ENCODE measurements at places on chromosomes 3 and 15.

- no peak for DNase-seq
These were observed 27.5 kb downstream of the BHLHE40 start for GRCh38 chr3:5006755-5007202.

DNA sequence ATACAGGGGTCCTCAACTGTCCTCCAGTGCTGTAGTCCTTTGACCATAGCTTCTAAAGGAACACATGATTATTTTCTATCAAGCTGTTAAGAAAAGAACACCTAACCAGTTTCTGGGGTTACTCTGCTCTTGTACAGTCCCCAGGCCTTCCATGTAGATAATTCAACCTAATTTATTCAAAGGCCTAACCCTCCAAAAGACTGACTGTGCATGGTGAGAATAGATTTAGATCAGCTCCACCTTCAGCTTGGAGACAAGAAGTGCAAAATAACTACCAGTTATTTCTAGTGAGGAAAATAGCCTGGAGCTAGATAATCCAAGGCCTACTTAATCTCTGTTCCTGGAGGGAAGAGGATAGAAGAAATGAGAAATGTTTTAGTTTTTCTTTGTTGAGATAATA is 87.9 kb downstream of the GMNC start:
- DNase-seq: no peak

DNA sequence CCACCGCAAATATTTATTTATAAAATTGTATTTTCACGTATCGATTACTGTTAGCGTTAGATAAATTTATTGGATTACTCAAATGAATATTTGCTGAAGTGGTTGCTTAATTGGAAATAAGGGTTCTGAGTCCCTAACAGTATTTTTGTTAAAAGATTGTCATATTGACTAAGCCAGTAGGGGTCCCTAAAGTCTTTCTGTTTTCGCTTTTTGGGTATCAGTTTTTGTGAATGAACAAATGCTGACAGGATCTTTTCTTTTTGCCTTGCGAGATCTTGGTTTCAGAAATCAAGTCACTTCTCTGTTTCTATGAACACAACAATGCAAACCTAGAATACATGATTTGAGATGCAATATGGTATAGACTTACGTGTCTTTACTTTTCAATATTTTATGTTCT is 7.1 kb downstream of the RAD51 start:
- peak; percentile 43 for DNase-seq

DNA sequence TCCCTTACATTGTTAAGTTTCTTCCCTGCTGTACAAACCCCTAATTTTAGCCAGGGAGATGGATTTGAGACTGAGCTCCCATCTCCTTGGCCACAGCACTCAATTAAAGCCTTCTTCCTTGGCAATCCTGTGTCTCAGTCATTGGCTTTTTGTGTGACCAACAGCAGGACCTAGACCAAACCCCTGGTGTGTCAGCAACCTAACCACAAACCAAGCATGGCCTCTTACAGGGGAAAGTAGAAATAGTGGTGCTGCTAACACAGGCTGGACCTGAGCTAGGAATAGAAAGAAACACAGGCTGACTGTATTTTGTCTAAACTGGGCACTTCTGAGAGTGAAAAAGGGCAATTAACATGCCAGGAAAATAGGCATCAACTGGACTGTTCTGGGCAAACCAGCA is 37.9 kb downstream of the PPCDC start:
- DNase-seq: no peak

DNA sequence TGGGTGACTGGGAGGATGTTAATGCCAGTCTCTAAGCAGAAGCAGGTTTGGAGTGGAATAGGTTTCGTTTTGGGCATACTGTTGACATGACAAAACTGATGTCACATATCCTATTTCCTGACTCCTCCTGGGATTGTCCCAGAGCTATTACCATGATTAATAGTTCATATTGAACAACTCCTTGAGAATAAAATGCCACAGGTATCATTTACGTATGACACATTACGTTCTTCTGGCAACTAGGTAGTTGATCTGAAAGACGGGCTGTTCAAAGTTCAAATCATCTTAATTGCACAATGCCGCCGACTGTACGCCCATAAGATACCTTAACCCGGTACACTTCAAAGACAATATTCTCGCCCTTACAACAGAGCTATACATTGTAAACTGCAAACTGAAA is 1.4 kb upstream of the RAB5A start:
- no peak for DNase-seq

DNA sequence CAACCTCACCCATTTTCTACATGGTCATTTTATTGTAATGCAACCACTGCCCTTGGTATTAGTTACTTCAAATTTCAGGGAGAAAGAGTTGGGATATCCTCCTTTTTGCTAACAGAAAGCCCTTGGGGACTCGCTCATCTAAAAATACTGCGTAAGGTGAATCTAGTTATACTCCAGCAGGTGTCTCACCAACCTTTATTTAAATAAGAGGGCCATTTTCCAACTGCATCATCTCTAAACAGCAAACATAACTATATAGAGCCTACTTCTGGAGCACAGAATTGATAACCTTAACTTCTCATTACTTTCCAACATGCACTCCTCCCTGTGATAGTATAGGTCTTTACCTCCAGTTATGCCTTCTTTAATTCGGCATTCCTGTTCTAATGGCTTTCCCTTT is 77.5 kb downstream of the TBL1XR1 start:
- DNase-seq: no peak

DNA sequence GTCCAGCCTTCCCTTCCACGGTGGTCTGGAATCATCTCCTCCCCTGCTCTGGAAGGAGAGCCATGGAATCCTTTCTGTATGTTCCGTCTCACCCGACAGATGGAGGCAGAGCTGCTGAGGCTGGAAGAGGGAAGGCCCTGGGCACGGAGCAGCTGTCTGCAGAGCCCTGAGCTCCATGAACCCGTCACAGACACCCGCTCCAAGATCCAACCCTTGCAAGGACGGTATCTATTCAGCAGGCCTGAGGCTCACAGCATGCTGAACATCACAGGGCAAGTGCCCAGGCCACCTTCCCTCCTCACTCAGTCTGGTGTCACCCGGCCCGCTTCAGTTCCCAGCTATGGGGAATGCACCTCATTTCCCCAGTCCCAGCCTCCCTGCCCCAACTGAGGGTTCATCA is 103.9 kb downstream of the LRIG1 start:
- no peak for DNase-seq

DNA sequence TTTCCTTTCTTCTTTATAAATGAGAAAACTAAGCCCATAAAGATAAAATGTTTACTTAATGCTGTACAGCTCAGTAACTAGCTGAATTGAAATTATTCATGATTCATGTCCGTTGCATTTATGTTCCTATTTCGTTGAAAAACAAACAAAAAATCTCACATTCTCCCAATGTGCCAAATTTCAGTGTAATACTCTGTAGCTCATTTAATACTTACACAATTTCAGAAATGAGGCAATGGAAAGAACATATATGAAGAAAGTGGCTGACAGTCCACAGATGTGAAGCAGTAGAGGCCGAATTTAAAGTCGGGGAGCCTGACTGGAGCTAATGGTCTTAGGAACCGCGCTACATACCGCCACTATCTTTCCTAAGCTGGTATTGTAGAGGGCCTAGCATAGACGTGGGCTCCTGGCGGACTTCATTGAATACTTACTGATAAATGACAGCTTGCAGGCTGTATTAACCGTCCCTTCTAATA is 651 bp downstream of the PLSCR2 start:
- DNase-seq: peak; percentile 78

- peak; percentile 1 for DNase-seq
These were observed 104.9 kb upstream of the NEDD4 start for GRCh38 chr15:56098195-56098863.

GRCh38 chr3:50272911-50273688 is 4.2 kb downstream of the SEMA3B start:
- DNase-seq: peak; percentile 76

GRCh38 chr3:149583921-149584635 is 73.7 kb downstream of the WWTR1 start:
- no peak for DNase-seq

GRCh38 chr3:62602129-62602770 is 228.9 kb upstream of the FEZF2 start:
- DNase-seq: no peak

- DNase-seq: no peak
These were observed 2.9 kb downstream of the RBPMS2 start for GRCh38 chr15:64772488-64772887.

DNA sequence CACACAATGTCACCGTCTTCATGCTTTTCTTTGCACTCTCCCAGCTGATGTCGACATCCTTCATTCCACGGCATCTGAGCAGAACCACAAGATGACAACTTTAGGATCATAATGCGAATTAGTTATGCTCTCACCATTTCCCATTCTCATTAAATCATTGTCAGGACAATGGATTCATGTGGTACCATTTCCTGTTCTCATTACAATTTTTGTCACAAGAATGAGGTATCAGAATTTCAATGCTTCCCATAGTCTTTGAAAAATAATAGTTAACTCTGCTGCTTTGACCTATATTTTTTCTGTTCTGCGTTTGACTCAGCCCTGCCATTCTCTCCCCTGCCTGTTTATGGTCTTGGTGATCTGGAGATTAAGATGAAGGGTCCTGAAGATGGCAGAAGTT is 175.7 kb upstream of the MDFIC2 start:
- no peak for DNase-seq

GRCh38 chr3:109224333-109224732 is 87.8 kb downstream of the C3orf85 start:
- no peak for DNase-seq

DNA sequence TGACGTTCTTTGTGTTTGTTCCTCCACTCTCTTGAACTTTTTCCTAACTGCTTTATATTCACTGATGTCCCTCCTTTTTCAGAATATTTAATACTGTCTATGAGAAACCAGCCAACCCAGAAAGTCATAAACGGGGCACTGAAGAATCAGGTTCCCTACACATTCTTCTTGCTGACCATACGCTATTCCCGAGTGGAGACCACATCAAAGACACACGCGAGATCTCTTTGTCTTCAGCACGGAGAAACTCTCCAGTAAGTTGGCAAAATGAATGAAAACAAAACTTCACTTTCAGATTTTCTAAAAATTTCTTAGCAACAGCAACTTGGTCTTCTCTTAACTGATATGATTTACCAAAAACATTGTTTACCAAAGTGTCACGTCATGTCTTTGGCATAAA is 22.6 kb downstream of the FAM174B start:
- DNase-seq: no peak

- DNase-seq: no peak
These were observed 1.3 kb downstream of the SMC4 start for GRCh38 chr3:160400702-160401150.

DNA sequence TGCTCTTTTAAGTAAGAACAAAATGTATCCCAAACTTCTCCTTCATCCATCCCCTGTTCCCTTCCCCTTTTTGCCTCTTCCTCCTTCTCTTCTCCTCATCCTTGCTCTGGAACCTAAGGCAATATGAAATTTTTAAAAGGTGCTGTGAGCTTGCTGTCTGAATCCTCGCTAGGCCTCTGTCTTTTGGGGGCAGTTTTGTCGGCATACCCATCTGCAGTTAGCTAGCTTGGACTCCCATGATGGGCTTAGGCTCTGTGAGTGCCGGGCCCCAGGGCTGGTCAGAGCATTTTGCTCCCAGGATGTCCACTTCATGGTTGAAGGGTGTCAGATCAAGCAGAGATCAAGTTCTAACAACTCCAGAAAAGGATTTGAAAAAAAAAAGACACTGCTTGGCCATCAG is 18.6 kb downstream of the ZIC1 start:
- no peak for DNase-seq

DNA sequence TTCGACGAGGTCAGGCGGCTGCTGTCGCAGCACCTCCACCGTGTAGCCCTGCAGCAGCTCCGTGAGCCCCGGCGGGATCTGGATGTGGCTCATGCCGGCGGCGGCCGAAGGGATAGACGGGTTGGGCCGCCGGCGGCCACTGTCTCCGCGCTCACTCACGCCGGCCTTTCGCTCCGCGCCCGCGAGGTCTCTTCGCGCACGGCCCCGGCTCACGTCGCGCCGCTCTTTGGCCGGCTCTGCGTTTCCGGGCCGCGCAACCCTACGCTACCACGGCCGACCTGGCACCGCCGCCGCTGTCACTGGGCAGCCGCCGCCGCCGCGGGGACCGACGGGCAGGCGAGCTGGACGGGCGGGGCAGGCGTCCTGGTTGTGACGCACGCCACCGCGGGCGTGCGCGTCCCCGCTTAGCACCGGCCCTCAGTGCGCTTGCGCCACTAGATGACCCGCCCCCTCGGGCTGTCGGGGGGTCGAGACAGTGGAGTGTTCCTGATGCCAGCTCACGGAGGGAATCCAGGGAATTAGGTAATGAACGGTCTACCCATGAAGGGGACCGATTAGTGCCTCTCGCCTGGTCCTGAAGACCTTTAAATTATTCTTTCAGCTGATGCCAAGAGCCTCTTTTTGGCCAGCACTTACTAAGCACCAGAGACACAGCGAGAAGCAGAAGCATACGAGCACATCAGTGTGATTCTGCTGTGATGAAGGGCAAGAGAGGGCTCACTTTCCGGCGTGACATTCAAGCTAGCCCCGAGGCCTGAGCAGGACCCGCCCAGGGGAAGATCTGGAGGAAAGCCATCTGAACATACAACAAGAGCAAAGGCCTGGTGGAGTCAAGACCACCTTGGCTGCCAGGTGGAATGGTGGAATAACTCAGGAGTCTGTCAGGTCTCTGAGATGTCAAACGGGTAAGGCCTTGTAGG is at the start of gene PRKAR2A:
PRKAR2A (minus strand) TSS at position 371 of the 920 bp plus-strand sequence; CDS start at position 93, 278 bp downstream.
- peak; percentile 86 for DNase-seq

DNA sequence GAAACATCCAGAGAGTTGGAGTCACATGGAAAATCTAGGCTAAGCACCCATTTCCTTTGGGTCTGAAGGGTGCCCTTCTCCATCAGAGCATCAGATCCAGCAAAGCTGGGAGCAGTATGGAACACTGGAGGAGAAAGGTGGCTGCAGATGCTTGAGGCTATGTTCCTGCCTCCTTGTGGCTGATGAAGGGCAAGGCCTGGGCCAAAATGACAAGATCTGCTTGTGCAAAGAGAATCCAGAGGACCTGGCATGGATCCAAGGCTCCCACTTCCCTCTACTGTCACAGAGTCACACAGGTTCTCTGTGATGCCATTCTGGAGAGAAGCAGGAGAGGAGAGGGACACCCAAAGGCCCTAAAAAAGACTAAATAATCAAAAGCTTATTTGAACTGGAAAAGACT is 9.2 kb upstream of the ATP8B4 start:
- no peak for DNase-seq

DNA sequence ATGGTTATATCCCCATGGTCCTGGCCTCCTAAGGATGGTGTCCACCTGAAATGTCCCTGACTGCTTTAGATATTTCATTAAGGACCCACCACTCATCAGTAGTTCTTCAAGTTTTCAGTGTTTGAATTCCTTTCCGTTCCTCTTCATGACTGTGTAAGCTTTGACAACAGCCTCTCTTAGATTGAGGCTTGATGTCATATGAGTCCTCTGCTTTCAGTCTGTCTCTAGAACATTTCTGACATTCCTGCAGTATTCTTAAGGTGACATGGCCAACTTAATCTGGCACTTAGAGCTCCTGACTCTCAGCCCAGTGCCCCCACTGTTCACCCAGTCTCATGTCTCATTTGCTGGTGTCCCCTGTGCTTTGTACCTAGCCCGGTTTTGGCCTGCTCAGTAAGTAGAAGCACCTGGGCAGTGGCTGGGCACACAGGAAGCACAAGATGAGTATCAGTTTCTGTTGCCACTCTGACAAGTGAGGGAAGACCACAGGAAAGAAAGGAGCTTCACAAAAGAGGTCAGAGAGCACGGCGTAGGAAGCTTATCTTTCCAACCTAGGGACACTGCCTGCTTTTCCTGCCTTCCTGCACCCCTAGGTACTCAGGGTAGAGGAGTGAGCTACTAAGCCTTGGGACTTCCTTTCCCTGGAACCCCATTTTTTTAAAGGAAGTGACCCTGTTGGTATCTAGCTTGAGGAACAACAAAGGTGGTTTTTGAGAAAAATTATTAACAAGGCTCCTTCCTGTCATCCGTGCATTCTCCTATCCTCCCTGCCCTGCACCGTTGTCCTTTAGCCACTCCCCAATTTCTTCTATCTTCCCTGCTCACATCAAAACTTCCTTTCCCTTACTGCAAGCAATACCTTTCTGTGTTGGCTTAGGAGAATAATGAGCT is 103.1 kb downstream of the KLHL25 start:
- no peak for DNase-seq
